ENCODE measurements at places on chromosomes 4 and X.

GRCh38 chr4:15654593-15655222 is 449 bp downstream of the FBXL5 start:
- DNase-seq, result no peak

DNA sequence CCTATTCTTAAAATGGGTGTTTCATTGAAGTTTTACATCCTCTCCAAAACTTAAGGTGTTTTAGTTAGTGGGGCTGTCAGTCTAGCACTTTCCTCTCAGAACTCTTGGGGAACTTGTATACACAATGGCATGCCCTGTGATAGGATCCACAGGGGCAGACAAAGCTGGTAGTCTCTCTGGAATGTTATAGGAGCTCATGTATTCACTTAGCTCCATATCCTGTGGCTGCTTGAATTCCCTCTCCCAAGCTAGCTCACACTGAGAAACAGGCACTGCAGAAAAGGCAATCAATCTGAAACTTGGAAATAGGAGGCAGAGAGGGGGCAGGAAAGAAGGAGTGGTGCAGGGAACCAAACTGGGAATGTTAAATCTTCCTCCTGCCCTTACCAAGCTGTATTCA is 26.3 kb upstream of the ARMCX2 start:
- DNase-seq, result no peak

DNA sequence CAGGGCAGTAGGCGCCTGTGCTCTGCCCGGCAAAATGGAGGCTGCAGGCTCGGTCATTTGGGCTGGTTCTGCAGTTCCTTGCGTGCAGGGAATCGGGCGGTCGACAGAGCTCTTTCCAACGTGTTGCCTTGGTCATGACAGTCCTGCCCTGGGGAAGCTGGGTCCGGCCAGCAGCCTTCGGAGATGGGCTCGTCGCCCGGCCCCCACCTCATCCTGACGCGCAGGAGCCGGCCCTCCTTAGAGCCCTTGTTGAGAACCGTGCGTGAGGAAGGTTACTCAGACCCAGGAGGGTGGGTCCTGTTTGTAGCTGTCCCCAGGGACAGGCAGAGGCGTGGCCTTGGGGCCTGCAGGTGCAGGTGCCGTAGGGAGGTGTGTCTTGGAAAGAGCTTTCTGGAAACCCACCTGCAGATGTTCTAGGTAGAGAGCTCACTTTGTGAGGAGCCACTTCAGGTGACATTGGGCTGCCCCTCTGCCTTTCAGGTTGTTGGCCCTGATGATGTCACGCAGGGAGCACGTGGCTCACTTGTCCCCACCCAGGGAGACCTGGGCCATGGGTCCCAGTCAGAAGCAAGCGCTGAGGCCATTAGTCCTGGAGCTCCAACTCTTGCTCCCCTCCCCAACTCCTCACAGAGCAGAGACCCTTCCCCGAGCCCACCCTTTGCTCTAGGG is 15.2 kb upstream of the HGFAC start:
- no peak for DNase-seq

GRCh38 chr4:130124066-130124465 is 1028.1 kb downstream of the C4orf33 start:
- DNase-seq, result no peak

GRCh38 chrX:72026341-72027023 is 105.2 kb downstream of the RTL5 start:
- no peak for DNase-seq

- DNase-seq, result no peak
Observed at GRCh38 chr4:169617306-169617705, 3.1 kb upstream of the CLCN3 start.

DNA sequence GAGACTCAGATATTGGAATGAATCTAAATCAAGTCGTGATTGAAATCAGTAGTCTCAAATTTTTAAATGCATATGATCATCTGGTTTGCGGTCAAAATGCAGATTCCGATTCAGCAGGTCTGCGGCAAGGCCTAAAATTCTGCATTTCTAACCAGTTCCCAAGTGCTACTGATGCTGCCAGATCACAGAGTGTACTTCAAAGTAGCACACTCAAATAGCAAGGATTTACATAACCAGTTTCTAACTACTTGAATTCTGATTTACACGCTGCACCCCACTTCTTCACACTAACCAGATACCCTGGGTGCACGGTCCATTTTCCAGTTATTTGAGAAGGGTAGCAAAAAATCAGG is 752 bp downstream of the MBTPS2 start:
- no peak for DNase-seq

DNA sequence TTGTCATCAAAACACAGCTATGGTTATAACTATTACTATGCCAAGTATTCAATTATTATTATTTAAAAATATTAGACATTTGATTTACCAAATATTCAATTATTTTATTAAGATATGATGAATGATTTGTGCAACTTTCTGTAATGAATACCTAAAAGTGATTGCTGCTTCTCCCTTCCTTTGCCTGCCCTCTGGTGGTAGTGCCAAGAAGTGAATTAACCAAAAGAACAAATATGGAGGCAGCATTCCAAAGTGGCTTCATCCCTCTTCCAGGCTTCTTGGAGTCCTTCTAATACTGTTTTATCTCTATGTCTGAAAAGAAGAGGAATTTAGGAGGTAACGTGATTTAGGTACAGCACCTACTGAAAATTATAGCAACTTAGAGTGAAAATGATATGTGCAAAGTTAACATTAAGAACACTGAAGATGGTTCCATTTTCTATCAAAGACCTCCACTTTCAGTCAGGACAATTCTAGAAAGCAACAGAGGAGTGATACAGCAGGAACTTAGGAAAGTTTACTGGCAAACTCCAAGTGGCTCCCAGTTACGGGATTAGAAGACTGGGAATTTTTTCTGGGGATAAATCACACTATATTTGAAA is 43.0 kb downstream of the ENPEP start:
- no peak for DNase-seq

- no peak for DNase-seq
Observed at GRCh38 chr4:100633269-100633668, 115.4 kb upstream of the EMCN start.

DNA sequence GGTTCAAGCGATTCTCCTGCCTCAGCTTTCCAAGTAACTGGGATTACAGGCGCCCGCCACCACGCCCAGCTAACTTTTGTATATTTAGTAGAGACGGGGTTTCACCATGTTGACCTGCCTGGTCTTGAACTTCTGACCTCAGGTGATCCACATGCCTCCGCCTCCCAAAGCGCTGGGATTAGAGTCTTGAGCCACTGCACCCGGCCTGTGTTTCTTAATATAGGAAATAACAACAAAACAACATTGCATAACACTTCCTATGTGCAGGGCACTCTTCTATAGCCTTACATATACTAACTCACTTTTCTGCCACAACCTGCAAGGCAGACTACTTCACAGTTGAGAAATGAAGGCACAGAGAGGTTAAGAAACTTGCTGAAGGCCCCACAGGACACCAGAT is 12.8 kb upstream of the TMEM131L start:
- DNase-seq, result no peak

All from NCI-H2081 treated with DMSO at 0.1 percent for 48 hours (cell line).